ENCODE measurements at places on chromosomes 12 and 14.

DNA sequence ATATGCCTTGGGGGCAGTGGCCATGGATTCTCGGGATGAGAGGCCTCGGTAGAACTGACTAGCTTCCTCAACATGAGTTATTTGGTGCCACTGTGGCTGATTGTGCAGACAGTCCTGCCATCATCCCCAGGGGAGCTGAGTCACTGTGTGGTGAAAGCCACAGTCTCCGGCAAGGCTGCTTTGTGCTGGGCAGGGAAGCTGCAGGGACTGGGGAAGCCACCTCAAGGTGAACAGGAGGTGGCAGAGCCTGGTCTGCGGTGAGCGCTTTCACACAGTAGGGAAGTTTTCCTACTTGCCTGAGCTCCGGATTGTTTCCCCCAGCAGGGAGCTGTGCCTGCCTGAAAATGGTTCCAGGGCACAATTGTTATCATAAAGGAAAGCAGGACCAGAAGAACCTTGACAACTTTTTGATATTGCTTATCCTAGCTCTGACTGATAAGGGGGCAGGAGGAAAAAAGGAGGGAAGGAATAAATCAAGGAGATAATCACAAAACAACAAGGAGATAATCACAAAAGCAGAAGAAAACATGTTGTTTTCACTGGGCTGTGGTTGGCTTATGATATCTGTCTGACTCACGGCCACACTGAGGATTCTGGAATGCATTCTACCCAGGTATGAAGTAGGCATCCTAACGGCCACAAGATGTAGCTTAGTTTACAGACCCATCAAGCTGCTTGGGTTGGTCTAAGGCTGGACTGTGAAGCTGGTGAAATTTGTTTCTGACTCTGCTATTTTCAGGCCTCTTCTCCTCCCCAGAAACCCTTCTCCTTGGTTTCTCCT is 32.2 kb upstream of the GNG2 start:
- peak; percentile 70 for DNase-seq

DNA sequence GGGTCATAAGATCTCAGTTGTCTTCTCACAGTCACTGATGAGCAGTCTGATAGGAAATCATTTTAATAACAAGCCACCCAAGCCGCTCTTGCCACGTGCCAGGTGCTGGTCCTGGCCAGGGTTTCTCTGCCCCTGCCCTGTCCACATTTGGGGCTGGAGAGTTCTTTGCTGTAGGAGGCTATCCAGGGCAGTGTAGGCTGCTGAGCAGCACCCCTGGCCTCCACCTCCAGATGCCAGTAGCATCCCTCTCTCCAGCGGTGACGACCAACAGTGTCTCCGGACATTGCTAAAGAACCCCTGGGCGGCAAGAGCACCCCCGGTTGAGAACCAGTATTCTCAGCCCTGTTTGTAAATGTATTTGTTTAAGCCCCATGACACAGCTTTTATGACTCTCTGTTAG is 243.7 kb downstream of the GLT1D1 start:
- no peak for DNase-seq

- DNase-seq, result no peak
Observed at GRCh38 chr12:58459191-58459590, 461.1 kb downstream of the LRIG3 start.

DNA sequence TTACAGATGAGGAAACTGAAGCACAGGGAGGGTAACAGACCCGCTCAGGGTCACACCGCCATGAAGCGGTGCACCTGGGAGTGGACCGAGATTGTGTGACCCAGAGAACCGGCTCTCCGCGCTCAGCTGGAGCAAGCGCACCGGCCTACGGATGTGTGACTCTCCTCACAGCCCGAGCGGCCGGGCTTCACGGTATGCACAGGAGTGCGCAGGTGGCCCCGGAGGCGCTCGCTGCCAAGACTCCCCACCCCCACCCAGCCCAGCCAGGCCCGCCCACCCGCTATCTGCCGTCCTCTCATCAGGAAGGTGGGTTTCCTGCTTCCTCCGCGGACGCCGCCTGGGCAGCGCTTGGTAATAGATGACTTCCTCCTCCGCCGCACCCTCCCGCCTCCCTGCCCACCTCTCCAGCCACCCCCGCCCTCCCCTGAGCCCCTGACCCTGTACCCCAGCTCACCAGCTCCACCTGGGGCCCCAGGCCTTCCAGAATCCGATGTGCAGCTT is 110.7 kb downstream of the NCOR2 start:
- DNase-seq, result peak; percentile 45

- DNase-seq, result peak; percentile 49
Observed at GRCh38 chr12:27333403-27334009, 870 bp downstream of the BMAL2 start.

GRCh38 chr14:93105362-93105761 is 10.4 kb downstream of the ITPK1 start:
- no peak for DNase-seq

DNA sequence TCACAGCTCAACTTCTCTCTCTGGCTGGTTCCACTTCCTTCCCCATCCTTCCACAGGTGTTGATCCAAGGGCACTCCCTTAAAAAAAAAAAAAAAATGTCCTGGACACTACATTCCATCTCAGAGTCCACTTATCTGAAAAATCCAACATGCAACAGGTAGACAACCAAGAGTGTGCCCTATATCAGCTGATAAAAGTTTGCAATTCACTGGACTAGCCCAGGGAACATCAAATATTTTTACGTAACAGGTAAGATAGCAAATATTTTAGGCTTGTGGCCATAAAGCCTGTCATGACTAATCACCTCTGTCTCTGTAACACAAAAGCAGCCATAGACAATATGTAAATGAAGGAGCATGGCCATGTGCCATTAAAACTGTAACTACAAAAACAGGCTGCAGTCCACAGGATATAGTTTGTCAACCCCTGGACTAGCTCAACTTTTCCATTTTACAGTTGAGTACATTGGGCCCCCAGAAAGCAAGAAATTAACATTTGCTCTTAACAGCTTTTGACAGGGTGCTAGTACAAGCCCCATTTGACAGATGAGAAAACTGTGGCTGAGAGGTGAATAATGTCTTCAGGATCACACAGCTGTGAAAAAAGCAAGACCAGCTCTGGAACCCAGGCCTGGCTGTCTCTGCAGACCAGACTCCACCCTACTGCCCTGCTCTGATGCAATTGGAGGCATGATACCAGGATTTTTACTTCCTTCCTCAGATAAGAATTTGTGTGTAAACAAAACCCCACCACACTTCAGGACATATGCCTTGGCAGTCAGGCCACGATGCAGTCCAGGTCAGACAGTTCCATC is 68.9 kb downstream of the CMKLR1 start:
- DNase-seq, result no peak

- DNase-seq, result no peak
Observed at GRCh38 chr14:74754157-74754556, 9.0 kb upstream of the YLPM1 start.

DNA sequence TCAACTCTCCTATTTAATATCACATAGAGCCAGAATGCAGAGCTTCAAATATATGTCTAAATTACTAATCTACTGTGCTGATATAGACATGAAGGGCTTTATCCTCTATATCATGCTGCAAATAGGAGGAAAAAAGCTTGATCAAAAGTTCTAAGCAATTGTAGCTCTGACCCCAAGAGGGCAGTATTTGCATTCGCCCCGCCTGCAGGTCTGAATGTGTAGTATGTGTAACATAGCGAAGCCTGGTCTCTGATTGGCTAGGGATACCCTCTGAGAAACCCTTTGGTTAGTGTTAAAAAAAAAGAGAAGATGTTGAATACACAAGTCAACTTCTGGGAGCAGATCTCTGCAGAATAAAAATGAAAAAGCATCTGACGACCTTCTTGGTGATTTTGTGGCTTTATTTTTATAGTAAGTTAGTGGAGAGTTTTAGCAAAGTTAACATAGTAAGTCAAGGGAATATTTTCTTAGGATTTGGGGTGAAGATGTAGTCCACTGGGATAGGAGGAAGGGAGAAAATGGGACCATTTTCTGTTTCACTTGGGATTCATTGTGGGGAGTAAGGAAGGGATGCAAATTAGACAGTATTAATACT is 151.6 kb upstream of the OR4E1 start:
- DNase-seq, result peak; percentile 65
